NAMALWA (cell line): ENCODE measurements at places on chromosomes 4 and X.

GRCh38 chr4:182809417-182810102, 107.6 kb downstream of the DCTD start:
- peak; percentile 35 for DNase-seq

GRCh38 chr4:13024147-13025105, 459.7 kb downstream of the RAB28 start:
- no peak for DNase-seq

GRCh38 chr4:41405464-41406112, 132.4 kb upstream of the LIMCH1 start:
- no peak for DNase-seq

DNA sequence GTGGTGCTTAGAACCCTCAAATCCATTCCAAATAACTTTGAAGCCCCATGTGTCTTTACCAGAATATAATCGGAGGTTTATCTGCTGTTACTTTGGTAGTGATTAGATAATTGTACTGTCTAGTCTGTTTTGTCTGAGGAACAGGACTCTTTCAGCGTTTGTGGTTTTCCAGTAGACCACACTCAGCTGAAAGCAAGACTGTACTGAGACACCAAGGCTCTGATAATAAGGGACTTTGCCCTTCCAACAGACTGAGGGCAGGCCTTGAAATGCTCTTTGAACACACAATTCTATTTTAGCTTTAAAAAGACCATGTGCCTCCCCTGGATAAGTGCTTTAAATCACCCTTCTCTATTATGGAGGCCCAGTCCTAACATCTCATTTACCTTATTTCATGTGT, 76.1 kb downstream of the KLHL8 start:
- DNase-seq = no peak

GRCh38 chr4:143406523-143406922, 69.8 kb downstream of the GAB1 start:
- DNase-seq = peak; percentile 79

DNA sequence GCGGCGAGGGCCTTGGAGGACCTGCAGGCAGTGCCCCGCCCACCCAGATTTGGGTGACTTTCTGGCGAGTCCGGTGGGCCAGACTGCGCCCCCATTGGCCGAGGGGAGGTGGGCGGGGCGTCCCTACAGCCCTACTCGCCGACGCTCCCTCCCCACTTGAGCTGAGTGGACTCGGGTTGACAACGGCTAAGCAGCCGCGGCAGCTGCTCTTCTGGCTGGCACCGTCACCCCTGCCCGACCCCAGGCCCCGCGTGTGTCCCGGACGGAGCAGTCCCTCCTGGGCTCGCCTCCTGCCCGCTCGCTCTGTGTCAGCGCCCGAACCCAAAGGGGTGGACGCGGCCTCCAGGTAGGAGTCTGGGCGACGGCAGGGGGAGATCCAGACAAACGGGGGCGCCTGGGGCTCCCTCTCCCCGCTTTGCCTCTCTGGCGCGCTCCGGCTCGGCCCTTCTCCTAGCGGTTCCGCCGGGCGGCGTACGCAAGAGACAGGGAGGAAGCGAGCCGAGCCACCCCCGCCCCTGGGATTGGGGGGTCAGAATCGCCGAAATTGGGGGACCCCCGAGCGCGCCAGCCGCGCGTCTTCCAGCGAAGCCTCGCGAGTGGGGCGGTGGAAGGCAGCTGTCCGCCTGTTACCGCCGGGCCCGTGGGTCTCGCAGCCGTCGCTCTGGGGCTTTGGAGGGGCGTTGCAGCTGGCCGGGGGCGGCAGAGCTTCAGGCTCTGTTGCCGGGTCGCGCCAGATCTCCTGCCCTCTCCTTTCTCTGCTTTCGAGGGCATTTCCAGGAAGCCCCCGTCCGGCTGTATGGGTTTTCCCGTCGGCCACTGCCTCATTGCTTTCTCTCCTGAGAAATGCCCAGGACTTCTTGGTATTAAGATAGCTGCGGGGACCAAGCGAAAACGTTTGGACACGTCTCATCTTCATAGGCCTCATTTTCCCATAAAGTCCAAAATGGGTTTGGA, 46.3 kb downstream of the STARD8 start:
- DNase-seq = no peak

DNA sequence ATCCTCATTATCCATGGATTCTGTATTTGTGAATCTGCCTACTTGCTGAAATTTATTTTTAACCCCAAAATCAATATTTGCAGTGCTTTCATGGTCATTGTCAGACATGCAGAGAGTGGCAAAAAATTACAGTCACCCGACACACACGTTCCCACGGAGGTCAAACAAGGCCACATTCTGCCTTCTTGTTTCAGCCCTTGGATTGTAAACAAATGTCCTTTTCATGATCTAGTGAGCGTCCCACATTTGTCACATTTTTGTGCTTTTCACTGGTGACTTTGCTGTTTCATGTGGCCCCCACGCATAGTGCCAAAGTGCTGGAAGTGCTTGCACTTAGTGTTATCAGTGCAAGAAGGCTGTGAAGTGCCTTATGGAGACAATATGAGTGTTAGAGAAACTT, 45.0 kb downstream of the SOD3 start:
- no peak for DNase-seq

GRCh38 chrX:132900633-132901293, 57.7 kb downstream of the HS6ST2 start:
- DNase-seq = no peak

- no peak for DNase-seq
These were observed 28.4 kb downstream of the PCGF3 start for GRCh38 chr4:734075-734474.

DNA sequence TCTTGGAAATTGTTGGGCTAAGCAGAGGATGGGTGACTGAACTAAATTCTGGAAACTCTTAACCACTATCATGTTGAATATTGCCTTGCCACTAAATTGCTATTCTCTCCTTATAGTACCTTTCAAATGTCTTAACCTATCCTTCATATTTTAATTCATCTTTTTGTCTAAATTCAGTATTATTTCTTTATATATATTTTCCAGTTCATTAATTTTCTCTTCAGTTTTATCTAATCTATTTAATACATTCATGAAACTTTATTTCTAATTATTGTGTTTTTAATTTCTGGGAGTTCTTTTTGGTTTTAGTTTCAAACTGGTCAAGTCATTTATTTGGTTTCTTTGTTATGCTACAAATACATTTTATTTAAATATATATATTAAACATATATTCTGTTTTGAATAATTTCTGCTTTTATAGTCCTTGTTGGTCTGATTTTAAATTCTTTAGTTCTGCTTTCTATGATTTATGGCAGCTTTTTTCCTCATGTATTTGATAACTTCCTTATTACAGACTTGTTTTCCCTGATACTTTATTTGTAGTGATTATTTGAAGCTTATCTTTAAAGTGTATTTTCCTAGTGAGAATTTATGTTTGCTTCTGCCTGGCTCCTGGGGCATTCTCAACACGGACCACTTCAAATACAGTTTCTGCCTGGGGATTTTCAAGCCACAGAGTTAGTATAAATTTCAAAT, 8.5 kb upstream of the GUCY1A1 start:
- DNase-seq = no peak
